ENCODE measurements at places on chromosomes 7 and 10. TPM values are rescaled to one million over a fixed set of nuclear protein-coding genes. Genes with fewer than 3 reads are reported as not detected.

CFAP58 gene
- total RNA-seq: 1.1 TPM

UBE2D1 gene
- total RNA-seq: 17.8 TPM

PRSS1 gene
- total RNA-seq: 6.3 TPM

SLC26A3 gene
- total RNA-seq: not detected

PAX2 gene
- total RNA-seq: not detected

OR9A2 gene
- 0.48 TPM for total RNA-seq

GDF2 gene
- not detected for total RNA-seq

PON1 gene
- total RNA-seq: not detected

Data from aorta (tissue), 5 donors.